ENCODE measurements at places on chromosomes 4 and X.

DNA sequence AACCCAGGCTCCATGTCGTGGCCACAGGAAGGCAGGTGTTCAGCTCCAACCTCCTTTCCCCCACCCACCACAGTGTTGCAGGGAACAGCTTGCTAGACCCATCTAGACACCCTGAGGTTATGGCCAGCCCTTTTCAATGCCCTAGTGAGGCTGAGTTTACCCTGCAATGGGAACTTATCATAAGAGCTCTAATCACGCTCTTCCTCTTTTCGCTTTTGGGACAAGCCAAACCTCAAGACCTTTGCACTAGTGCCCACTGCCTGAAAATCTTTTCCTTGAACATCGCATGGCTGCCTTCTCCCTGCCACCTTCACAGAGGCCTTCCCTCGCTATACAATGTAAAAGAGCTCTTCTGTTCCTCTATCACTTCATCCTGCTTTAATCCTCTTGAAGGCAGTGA, 2.4 kb upstream of the FGFBP2 start:
- no peak for DNase-seq

GRCh38 chr4:77007358-77008230, 58.0 kb downstream of the SEPTIN11 start:
- DNase-seq: peak; percentile 33

DNA sequence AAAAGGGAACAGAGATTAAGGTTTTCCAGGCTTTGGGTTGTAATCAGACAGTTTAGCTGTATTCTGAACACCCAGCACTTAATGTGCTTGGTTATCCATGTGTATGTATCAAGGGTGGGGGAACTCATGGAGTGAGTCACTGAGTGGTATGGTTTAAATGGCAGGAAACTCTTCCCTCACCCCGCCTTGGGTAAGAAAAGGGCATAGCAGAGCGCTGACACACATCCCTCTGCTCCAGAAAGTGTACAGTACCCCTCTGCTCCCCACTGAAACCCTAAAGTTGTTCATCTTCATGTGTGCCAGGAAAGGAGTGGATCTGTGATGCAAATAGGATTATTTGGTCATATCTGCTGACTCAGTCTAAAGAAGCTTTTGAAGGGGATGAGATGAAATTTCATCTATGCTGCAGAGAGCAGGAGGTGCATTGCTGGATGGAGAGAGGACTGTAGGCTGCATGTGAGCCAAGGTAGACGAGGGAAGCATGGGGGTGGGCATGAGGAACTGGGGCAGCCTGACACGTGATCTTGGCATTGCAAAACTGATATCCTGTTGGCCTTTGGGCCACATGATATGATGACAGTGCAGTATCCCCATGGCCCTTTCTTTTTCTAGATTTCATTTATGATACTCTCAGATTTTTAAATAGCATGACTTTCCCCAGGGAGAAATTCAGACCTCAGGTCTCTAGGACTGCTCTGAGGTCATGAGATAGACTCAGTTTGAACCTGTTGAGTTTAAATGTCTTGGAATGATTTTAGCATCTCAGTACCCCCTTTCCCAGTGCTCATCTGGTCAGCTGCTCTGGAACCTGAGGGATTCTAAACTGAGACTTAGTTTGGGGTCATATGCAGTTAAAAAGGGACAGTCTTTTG, 84.8 kb downstream of the TMEM164 start:
- DNase-seq: no peak

- DNase-seq: no peak
These were observed 22.2 kb downstream of the TRIM61 start for GRCh38 chr4:164955107-164955805.

GRCh38 chr4:38949411-38950051, 81.9 kb downstream of the FAM114A1 start:
- peak; percentile 20 for DNase-seq

DNA sequence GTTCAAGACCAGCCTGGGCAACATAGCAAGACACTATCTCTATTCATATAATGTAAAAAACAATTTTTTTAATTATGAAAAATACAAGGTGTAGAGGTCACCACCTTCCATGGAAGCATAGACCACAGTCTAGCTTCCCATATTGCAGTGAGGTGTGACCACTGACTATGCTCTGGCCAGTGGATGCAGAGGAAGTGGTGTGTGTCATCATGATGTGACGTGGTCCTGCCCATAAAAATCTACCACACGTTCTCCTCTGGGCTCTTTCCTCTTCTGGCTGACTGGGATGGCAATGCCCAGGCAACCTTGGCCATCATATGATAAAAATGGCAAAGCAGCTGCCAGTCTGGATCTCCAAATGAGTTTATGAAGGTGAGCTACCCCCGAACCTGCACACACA, 65.7 kb downstream of the RBM47 start:
- DNase-seq: no peak
